Activated CD4-positive, alpha-beta T cell treated with anti-CD3 and anti-CD28 coated beads, Interleukin-2, amount 10 ng/mL, durations not matched to agents 24 days and 14 days (primary cell): ENCODE measurements at places on chromosomes 7 and 10.

DNA sequence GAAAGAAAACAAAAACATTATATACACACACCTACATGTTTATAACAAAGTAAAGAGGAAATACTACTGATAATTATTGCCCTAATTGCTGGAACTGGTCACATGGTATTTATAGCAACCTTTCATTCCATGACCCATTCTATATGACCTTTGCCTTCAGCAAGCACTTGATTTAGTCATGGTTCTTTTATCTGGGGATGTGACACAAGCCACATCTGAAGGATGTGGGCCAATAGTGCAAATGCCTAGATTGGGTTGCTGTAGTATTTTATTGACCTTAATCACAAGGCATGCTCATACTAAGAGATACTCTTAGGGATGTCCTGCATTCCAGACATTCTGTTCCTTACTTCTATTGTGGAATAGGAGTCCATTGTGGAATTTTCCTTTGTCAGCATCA, 723.5 kb upstream of the POM121L12 start:
- DNase-seq = no peak

GRCh38 chr10:68125772-68126171, 16.5 kb downstream of the MYPN start:
- DNase-seq = no peak

GRCh38 chr10:27621461-27621860, 117.4 kb downstream of the RAB18 start:
- no peak for DNase-seq

DNA sequence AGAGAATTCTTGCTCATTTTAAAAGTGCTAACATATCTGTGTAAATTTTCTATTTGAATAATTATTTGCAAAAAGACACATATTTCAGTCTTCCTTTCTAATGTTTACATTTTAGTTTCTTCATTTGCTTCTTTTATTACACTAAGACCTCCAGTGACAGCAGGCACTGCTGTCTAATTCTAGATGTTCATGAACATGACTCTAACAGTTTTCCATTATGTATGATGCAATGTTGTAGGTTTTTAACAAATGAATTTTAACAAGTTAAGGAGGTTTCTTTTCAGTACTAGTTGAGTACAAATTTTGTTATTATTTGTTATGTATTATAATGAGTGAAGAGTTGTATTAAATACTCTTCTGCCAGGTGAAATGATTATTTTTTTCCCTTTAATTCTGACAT, 83.6 kb downstream of the GRB10 start:
- no peak for DNase-seq

DNA sequence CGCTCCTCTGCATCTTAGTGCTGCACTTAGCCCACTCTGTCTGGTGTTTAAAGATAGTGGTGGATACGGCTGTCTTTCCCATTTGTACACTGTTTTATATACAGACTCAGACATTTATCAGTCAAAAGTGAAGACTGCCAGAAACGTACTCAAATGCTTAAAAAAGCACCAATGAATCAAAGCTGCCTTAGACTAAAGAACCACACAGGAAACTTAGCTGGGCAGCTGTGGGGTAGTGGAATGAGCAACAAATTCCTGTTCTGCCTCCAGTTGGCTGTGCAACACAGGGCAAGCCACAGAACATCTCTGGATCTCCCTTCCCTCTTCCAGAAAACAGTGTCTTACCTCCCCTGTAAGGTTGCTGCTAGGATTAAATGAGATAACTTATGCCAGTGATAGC, 76.0 kb downstream of the ATXN7L1 start:
- DNase-seq = peak; percentile 73

DNA sequence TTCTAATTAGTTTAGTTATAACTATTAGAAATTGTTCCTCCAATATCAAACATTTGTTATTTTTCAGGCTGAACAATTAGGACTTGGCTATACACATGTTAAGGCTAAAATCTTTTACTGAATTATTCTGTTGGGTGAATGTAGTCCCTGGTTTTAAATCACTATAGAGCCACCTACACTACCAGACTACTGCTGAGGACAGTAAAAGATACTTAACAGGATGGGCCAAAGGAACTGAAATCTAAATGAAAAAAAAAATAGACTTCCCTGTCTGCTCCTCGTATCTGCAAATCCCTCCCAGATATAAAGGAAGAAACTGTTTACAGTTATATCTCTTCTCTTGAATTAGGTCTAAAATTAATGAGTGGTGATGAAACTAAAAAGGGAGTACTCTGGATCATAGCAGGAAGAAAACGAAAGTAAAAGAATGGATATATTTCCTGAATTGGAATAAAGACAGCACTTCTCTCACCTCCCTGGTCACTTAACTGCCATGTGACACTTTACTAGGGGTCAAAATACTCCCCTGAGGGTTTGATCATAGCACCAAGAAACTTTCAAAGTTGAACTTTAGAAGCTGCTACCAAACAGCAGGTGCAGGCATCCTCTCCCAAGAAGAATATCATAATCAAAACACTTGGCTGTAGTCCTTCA, 12.7 kb downstream of the FBXW4 start:
- DNase-seq = no peak

DNA sequence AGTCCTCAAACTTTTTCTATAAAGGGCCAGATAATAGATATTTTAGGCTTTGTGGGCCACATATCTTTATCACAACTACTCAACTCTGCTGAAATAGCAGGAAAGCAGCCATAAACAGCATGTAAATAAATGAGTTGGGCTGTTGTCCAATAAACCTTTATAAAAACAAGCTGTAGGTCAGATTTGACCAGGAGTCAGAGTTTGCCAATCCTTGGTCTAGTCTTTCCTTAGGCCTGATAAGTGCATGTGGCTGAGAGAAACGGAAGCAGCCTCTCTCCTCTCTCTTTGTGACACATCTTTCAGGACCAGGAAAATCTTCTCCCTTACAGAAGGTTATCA, 724.5 kb downstream of the GRID1 start:
- no peak for DNase-seq

- DNase-seq = no peak
These were observed 53.9 kb downstream of the BTAF1 start for GRCh38 chr10:91977491-91977890.

GRCh38 chr7:72326365-72326764, 85.8 kb downstream of the CALN1 start:
- DNase-seq = no peak

DNA sequence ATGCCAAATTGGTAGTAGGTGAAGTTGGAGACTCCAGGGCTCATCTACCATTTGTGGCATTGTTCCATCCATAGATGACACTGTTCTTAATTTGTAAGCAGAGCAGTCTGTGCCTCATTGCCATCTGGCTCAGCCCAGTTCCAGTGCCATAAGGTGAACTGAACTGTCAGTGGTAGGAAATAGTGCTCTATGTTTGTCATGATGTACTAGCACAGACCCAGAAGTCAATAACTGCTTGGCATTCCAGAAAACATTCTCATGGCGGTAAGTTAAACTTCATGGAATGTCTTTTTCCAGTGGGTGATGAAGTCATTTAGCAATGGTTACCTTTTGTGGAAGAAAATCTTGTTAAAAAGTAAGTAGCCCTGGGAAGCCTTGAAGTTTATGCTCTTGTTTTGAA, 302.7 kb downstream of the SUGCT start:
- peak; percentile 14 for DNase-seq

GRCh38 chr7:20794676-20795075, 8.0 kb upstream of the SP8 start:
- peak; percentile 53 for DNase-seq

GRCh38 chr10:95758351-95759025, 2.5 kb downstream of the ENTPD1 start:
- peak; percentile 66 for DNase-seq

- DNase-seq = no peak
These were observed 142.8 kb downstream of the CXCL12 start for GRCh38 chr10:44242091-44242490.

- no peak for DNase-seq
These were observed 68.7 kb downstream of the MBL2 start for GRCh38 chr10:52703898-52704297.

GRCh38 chr10:99339563-99340047, 10.4 kb downstream of the CNNM1 start:
- DNase-seq = no peak

- DNase-seq = peak; percentile 63
These were observed 38.6 kb downstream of the GBF1 start for GRCh38 chr10:102283890-102284289.

GRCh38 chr7:70589010-70589409, 542.9 kb upstream of the GALNT17 start:
- no peak for DNase-seq

DNA sequence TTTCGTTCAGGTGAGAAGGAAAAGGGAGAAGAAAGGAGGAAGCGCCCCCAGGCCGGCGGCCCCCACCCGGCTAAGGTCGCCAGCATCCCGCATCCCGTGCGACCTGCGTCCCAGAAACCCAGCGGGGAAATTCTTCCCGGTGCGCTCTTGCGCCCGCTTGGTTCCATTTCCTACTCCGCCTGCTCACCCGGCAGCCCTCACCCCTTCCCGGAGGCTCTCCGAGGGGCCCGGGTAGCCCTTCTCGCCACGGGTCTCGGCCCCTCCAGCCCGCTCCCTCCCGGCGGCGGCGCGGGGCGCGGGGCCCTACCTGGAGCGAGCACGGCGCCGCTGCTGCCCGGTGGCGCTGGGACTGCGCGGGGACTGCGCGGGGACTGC, at the start of gene PRKCQ:
Gene PRKCQ, minus strand, starts transcription at position 373 of the 375 bp plus-strand sequence. CDS start 65,141 bp downstream, outside the sequence.
- no peak for DNase-seq

- no peak for DNase-seq
These were observed 185.8 kb upstream of the TMEM106B start for GRCh38 chr7:12025246-12025645.

DNA sequence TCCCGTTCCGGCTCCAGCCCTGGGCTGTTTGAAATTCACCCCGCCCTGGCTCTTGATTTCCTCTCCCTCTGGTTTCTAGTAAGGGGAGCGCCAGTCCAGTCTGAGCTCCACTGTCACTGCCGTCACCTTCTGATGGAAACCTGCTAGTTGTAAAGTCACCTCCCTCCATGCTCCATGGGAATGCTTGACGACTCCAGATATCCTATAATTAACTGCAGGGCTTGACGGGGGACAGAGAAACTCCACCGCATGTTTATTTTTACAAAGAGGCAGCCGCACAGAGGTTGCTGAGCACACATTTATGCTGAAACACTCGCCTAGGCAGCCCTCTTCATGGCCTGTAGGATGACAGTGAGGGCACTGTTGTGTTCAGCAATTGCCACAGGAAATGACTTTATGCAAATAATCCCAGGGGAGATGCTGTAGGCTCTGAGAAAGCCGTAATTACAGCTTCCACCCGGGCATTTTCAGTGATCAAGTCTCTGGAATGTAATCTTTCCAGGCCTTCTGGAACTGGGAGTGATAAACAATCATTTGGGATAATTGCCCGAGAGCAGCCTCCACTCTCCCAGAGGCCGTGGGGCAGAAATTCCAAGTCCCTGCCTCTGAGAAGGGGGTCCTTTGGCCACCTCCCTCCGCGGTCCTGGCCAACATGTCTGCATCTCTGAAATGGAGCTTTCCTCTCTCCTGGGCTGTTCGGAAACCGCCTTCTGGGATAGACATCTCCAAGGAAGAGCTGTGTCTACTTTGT, 300.5 kb downstream of the KLF6 start:
- DNase-seq = no peak

- no peak for DNase-seq
These were observed 28.3 kb downstream of the PTPRN2 start for GRCh38 chr7:158559356-158559755.

DNA sequence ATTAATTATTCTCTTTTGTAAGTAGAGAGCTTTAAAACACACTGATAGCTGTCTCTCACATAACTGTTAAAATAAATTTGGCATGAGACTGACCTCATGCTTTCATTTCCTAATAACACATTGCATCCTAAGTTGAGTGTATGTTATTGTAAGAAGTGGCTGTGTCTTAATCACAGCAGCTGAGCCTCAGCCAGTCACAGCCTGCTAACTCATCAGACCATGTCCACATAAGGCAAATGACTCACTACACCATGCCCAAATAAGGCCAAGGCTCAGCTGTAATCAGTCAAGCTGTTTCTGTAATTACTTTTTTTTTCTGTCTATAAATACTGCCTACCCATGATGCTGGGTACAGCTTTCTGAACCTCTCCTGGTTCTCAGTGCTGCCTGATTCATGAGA, 860.9 kb downstream of the XPNPEP1 start:
- no peak for DNase-seq

DNA sequence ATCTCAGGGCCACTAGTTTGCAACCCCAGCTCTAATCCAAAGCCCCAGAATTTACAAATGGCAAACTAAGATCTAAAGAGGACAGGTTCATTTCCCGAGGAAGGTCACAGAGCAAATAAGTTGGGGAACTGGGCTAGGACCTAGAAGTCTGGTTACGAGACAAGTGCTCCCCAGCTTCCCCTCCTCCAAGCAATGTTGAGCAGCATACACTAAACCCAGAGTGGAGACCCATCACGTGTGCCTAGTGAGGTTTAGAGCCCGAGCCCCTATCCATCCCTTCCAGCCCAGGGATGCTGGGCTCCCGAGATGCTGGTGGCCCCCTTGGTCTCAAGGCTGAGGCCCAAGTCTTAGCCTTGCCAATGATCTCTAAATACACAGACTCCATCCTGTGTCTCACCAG, 209.5 kb upstream of the ZMIZ1 start:
- no peak for DNase-seq

DNA sequence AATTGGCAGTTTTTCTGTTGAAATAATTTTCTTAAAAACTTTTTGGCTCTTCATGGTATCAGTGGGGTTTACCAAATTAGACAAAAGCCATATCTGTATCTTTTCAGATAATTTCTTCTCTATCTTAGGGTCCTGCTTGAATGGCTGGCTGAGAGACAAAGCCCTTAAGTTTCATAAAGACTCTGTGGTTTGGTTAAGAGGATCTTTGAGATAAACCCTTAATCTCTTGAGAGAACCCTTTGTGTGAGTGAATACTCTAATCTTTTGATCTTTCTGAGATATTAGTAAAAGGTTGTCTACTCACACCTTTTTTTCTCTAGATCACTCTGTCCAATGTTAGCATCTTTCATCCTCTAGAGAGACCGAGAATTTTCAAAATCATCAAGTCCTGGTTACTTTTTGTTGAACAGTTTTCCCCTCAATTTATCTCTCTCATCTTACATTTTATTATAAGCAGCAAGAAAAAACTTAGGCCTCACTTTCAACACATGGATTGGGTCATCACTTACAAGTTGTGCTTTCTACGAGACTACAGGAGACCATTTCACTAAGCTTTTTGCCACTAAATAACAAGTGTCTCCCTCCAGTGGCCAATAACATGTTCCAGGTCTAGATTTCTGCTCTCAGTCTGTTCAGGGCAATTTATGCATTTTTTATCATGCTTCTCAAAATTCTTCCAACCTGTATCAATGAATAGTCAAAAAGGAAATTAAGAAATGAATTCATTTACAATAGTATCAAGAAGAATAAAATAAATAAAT, 28.4 kb downstream of the DNAJC9 start:
- DNase-seq = no peak

- DNase-seq = no peak
These were observed 108.9 kb downstream of the UNCX start for GRCh38 chr7:1341361-1342089.
